ENCODE measurements at places on chromosomes 4 and X.

GRCh38 chrX:70554948-70555347 lies 110.3 kb downstream of the DLG3 start:
- no peak for DNase-seq

DNA sequence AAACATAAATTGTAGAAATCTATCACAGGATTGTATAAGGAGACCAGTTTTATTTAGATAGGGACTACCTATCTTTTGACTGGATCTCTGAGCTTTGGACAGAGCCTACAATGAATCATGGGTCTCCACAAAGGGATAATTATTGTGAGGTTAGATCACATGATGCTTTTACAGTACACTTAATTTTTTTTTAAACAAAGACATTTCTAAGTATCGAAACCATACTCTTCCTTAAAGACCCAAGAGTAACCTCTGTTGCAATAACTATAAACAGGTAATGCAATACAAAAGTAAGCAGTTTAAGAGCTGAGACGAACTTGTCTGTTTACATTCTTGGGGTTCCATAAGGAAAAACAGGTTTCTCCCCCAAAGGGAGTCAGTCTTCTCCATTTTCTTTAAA lies 64.3 kb upstream of the GABRE start:
- DNase-seq, result no peak

GRCh38 chr4:54074381-54074780 lies 10.0 kb upstream of the CHIC2 start:
- no peak for DNase-seq

DNA sequence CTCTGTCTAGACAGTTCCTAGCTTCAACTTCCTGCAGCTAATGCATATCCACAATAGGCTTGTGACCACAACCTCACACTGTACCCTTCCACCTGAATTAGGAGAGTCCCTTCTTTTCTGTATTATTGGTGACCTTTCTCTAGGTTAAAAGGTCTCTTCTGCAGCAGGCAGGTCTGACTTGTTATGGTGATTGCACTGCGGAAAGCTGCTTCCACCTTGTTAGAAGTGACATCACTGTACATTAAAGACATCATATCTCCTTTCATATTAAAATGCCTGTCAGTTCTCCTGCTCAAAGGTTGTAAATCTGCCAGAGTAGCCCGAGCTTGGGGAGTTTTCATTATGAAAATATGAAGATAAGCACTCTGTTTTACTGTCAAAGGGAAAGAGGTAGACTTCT lies 21.5 kb upstream of the LSM6 start:
- no peak for DNase-seq

- DNase-seq, result no peak
These were observed 28.1 kb upstream of the MAMLD1 start for GRCh38 chrX:150334981-150335380.

- no peak for DNase-seq
These were observed 39.2 kb upstream of the UGT2B7 start for GRCh38 chr4:69056921-69057550.

DNA sequence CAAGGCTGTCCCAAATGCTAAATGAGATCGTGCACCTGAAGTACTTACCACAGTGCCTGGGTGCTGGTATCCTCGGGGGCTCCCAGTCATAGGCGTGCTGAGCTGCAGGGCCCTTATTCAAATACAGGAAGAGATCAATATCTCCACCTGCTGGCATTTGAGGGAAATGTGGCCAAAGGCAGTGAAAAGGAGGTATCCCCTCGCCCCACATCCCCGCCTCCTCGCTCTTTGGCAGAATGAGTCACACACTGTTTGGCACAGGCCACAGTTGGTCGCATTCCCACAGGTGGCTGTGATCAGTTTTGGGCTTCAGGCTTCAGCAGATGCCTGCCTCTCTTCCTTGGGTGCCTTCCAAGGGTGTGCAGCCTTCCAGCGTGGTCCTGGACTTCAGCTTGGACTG lies 28.4 kb downstream of the ZNF185 start:
- peak; percentile 41 for DNase-seq

DNA sequence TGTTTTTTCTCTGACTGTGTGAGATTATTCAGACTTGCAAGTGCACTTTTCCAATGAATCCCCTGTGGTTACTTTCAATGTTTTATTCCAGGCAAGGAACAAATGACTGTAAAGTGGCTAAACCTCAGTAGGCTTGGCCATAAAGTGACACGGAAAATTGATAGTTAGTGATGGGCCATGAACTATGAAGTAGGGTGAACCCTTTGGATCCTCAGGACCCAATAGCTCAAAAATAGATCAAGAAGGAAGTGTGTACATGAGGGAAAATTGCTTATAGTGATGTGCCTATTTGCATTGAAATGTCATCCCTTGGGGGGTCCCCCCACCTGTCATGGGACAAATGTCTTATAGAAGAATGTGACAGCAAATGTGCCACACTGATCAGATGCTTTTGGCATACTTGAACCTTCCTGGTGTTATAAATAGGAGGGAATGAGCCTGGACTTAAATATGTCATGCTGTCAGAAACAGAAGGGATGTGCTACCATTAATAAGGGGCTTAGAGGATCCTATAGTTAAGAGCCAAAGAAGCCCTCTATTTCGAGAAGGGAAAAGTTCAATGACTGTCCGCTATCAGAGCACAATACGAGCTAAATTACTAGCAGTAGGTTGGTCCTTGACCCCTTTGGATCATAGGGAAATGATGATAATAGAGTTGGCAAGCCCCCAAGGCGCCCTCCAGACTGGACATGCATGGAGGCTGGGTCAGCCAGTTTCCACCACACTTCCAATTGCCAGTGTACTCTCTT lies 30.3 kb downstream of the SLC16A2 start:
- DNase-seq, result no peak

- no peak for DNase-seq
These were observed 1801.3 kb upstream of the PCDH10 start for GRCh38 chr4:131347816-131348215.

DNA sequence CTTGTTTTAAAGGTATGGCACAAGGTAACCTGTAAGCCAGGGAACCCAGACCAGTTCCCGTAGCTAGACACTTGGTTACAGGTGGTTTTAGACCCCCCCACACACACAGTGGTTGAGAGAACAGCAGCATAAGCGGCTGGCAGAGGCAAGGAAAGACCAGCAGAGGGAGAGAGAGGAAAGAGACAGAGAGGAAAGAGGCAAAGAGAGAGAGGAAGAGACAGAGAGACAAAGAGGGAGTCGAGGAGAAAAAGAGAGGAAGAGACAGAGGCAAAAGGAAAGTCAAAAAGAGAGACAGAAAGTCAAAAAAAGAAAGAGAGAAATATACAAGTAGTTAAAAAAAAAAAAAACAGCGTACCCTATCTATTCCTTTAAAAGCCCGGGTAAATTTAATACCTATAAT lies 19.5 kb upstream of the PCSK1N start:
- DNase-seq, result no peak

GRCh38 chr4:2808001-2808400 lies 15.1 kb downstream of the SH3BP2 start:
- DNase-seq, result no peak

DNA sequence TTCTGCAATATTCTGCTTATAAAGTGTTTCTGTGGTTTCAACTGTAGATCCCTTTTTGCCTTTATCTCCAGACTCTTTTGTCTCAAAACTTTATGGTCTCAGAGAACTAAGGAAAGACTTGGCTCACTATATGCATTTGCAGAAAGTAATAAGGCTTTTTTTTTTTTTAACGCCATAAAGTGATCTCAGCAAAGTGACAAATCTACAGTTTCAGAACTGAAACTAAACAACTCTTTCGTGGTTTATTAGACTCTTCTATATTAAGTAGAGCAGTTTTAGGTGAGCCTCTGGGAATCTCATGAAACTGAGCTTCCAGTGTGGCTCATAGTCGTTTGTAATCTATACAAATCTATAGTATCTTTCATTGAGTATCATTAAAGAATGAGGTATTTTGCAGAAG lies 15.3 kb downstream of the ATP7A start:
- DNase-seq, result no peak

Data from stimulated activated CD4-positive, alpha-beta T cell treated with anti-CD3 and anti-CD28 coated beads, Interleukin-4, amount 100 ng/mL, for 1 hour (primary cell).